ENCODE measurements at places on chromosomes 6 and 20.

DNA sequence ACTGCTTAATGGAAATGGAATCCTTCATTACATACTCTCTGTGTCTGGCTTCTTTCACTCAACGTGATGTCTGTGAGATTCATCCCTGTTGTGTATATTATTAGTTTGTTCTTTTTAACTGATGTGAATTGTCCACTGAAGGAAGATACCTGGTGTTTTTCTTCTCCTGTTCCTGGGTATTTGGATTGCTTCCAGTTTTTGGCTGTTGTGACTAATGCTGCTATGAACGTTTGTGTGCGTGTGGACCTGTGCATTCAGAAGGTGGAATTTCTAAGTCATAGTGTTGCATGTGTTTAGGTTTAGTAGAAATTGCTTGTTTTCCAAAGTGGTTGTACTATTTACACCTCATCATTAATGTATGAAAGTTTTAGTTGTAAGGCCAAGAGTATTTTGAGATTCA, 3.8 kb downstream of the TULP4 start:
- DNase-seq: no peak

GRCh38 chr20:4026093-4026601, 10.8 kb upstream of the RNF24 start:
- peak; percentile 36 for DNase-seq

- no peak for DNase-seq
Observed at GRCh38 chr20:44743916-44744655, 1.6 kb upstream of the KCNK15 start.

GRCh38 chr6:108366236-108366635, 71.4 kb downstream of the AFG1L start:
- DNase-seq: no peak

DNA sequence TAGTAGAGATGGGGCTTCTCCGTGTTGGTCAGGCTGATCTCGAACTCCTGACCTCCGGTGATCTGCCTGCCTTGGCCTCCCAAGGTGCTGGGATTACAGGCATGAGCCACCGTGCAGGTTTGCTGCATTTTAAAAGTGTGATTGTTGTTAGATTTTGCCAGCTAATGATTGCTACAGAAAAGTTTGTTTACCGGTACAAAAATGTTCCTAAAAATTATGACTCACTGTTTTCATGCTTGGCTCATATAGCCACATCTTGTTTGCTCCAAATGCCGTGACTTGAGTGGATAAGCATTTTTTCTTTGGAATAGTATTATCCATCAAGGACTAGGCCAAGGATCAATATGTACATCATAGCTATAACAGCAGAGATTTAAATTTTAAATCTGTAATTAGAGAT, 24.3 kb downstream of the LRRN4 start:
- no peak for DNase-seq

DNA sequence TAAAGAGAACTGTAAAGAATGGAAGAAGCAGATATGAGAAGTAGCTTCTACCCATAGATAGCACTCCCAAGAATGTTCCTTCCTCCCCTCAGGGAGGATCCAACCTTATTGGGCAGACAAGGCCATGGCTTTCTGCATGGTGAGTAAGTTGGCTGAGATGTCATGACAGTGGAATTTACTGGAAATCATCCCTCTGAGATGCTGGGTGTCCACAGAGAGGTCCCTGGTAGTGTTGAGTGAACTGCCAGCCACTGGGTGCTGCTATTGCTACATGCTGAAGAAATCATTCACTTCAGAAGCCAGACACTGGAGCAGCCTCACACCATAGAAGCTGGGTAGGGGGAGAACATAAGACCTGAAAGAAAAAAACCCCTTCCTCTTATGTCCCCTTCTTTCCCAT, 46.4 kb upstream of the FERMT1 start:
- DNase-seq: no peak
